ENCODE measurements at places on chromosomes 12 and 14.
A peak's percentile ranks its signal among the peaks of the same experiment; 100 is the strongest.

GRCh38 chr12:50072198-50072907, 12.8 kb upstream of the SMARCD1 start:
- DNase-seq = no peak

- DNase-seq = peak; percentile 99
These were observed 274.7 kb downstream of the SEC23A start for GRCh38 chr14:38828183-38828827.

DNA sequence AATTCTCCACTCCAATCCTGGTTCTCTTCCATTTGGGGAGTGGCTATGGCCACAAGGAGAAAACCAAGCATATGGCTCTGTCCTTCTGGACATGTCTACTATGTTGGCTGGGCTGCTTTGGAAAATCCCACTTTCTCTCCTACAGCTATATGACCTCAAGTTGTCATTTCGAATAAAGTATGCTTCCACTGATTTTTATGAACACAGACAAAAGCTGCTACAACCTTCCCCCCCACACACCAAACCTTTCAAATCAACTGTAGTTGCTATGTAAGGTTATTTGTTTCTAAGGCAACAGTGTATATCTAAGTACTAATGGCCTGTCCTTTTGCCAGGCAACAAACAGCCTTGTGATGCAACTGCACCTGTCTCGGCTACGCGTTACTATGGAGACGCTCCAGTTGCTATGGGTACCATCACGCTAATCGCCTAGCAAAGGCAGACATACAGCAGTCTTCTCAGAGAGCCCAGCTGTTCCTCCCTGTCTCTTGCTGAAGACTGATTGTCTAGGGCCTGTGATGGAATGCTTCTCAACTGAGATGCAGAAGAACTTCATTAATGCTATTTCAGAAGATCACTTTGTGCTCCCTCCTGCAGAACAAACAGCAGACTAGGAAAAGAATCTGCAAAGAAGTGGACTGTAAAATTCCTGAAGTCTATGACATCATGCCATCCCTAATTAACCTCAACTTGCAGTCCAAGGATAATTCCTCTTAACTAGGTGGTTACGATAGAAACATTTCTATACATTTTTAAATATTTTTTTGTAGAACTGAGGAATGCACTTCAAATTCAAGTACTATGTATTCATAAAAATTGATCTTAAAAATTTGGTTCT, 67.6 kb downstream of the FOXN3 start:
- DNase-seq = no peak

DNA sequence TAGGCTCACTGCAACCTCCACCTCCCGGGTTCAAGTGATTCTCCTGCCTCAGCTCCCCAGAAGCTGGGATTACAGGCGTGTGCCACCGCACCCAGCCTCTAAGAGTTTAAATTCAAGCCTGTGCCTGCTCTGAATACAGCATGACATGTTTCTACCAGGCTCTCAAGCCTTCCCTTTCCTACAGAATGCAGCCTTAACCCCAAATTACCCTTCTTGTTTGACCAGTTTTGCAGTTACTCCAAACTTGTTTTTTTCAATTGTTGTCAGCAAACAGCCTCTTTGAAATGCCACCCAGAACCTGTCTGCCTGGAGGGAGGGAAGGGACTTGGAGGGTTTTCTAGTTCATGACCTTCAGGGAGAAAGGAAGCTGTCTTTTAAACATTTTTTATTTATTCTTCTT, 15.4 kb downstream of the GLTP start:
- DNase-seq = no peak

Measured in GF-D8 (cell line).